Lower leg skin (tissue), 4 donors: ENCODE measurements at places on chromosomes 13 and 19. TPM values are rescaled to one million over a fixed set of nuclear protein-coding genes. Genes with fewer than 3 reads are reported as not detected.

DNA sequence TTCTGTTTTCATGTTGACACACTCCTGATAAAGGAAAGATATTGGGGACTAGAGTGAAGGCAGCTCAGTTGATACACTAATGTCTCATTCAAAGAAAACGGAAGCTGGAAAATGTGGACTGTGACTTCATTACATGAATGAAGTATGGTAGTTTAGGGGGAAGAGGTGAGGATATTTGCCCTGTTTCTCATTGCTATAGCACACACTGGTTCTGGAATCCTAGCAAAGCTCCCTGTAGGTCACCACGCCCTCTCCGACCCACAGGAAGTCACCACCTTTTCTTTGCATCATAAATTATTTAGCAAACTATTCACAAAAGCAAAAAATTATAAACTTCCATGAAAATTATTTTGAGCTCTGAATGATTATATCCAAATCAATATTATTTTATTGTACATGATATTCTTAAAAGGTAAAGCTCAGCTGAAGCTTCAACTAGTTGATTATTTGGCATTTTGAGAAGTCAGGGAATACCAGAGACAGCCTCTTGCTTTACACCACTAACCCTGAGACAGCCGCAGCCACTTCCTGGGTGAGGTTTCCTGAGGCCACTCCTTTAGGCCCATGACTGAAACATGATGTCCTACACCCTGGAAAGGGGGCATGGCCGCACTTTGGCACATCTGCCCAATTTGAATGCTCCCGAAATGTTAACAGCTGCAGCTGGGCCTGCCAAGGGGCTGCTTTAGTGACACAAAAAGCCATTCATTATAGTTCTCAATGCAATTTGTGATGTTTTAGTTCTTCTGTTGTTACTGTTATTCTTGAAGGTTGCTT, 50.0 kb upstream of the WDFY2 start:
- no peak for DNase-seq

GRCh38 chr13:109592770-109593169, 193.6 kb downstream of the IRS2 start:
- DNase-seq, result no peak

ZNF208 gene
- total RNA-seq, result not detected

DNA sequence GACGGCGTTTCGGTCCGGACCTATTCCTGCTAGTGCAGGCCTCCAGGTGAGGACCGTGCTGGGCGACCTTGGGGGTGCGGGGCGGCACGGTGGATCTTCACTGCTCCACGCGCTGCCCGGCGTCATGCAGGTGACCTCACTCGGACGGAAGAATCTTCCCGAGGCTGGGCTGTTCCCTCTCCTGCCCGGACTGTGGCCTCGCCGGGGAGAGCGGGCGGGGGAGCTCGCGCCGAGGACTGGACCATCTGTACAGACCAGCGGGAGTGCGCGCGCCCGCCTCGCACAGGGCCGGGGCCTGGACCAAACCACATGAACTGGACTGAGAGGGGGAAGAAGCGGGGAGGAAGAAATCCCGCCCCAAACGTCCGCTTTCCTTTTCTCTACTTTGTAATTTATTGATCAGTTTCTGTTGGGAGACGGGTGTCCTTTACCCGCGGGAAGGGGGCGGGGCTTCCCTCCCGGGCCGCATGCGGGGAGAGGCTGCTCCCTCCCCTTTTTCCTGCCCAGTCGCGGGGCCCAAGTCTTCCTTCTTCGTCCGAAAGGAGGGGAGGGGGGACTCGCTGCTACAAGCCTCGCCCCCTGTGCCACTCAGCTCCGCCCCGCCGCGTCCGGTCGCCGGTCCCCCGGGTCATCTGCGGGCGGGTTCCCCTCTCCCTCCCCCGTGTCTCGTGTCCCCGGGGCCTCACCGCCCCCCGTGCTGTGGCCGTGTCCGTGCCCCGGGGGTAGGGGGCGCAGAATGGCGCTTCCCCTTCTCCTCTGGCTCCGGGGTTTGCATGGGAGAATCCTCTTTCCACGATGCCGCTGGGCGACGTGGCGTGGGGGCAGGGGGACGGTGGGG, 4.9 kb downstream of the HRC start:
- DNase-seq, result peak; percentile 96

GRCh38 chr19:33752945-33753344, 43.7 kb upstream of the KCTD15 start:
- DNase-seq, result no peak
